GM04503 (cell line): ENCODE measurements at places on chromosomes 2 and 18.

- no peak for DNase-seq
Observed at GRCh38 chr2:47653036-47653435, 129.9 kb upstream of the MSH6 start.

- no peak for DNase-seq
Observed at GRCh38 chr2:225002039-225002655, 40.1 kb downstream of the DOCK10 start.

DNA sequence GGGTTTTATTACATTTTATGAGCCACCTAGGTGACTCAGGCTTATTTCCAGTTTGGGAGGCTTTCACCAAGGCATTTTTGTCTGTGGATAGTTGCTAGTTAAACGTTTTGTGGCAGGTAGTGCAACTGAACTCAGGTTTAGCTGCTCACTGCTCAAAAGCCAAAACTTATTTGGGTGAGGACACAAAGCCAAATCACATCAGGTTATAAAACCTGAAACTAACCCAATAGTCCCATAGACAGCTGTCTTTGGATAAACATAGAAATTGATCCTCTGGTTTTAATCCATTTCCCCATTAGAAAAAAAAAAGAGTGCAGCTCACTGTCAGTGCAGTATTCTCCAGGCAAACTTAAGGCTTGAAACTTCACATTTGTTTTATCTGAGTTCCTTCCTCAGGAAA lies 362.6 kb upstream of the TFPI start:
- DNase-seq = no peak

GRCh38 chr18:75364512-75365253 lies 62.8 kb downstream of the SMIM21 start:
- DNase-seq = no peak

DNA sequence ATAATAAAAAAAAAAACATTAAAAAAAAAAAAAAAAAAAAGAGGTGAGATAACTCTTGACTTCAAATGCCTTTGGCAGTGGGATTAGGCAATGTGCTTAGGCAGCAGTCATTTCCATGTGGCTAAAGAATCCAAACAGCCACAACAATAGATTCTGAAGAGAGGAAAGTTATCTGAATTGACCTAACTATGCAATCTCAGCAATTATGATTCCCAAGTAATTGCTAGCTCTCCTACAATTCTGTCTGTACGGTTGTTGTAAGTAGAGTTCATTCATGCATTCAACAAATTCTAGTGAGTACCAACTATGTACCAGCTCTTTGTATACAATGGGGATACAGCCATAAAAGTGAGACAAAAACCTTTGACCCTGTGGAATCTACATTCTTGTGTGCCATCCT lies 3.6 kb downstream of the SRD5A2 start:
- no peak for DNase-seq

DNA sequence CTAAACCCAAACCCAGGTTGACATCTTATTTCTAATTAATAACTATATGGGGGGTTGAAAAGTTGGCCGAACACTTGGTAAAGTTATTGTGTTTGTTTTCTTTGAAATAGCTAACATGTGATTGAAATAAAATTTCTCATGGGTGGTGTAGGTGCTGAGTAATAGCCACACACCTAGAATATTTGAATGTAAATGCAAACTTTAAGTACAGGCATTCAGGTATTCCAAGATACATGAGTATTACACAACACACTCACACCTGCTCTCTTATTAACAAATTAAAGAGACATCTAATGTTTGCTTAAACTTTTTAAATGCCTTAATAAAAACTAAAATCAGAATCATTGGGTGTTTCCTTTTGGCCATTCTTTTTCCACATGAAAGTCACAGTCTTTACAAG lies 165.5 kb downstream of the EHBP1 start:
- no peak for DNase-seq

GRCh38 chr18:14746897-14747296 lies 1.1 kb upstream of the ANKRD30B start:
- DNase-seq = no peak

DNA sequence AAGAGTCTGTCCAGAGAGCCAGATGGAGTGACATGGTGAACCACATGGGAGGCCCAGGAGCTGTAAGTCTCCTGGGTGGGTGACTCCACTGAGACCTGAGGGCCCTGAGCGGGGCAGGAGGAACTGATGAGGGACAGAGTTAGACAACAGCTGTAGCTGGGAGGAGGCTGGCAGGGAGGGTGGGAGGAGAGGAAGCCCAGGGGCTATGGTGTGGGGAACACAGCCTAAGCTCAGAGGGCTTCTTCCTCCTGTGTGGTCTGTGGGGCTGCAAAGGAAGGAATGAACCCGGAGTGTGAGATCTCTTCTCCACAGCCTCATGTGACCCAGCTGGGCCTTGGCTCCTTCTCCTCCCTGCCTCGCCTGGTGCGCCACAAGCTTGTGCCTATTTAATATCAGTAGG lies 395.6 kb upstream of the HS6ST1 start:
- no peak for DNase-seq

DNA sequence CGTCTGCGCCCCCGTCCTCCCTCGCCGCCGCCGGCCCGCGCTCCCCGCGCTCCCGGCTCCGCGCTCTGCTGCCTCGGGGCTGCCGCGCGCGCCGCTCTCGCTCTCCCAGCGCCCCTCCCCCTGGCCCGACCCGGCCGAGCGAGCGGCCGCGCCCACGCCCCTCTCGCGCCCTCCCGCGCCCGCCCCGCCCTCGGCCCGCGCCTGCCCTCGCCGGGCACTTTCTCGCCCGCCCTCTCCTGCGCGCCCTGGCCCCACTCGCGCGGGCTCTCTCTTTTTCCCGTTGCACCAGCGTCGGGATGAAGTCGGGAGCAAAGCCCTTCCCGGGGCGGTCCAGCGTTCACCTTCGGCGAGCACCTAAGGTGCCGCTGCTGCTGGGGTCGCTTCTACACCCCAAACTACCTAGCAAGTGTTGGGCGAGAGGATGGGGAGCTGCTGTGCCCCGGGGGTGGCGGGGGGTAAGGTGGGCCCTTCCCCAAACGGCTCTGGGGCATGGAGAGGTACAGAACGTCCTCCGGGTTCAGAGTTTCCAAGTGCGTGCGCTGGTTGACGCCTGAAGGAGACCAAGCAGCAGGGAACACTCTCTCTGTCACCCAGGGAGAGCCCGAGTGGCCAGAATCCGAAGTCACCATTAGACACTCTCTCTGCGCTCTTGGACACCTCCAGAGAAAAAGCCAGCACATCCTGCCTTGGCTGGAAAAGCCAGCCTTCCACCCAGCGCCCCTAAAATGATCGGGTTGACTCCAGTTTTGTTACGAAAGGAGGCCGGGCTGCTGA lies at the start of gene COLEC12:
TSS of gene COLEC12 (minus strand) at position 70 of the 774 bp plus-strand sequence. CDS start 187 bp downstream, outside the sequence.
- no peak for DNase-seq

- DNase-seq = no peak
Observed at GRCh38 chr2:95106081-95106480, 15.5 kb downstream of the MRPS5 start.

- no peak for DNase-seq
Observed at GRCh38 chr2:174122185-174122584, 126.1 kb downstream of the OLA1 start.

DNA sequence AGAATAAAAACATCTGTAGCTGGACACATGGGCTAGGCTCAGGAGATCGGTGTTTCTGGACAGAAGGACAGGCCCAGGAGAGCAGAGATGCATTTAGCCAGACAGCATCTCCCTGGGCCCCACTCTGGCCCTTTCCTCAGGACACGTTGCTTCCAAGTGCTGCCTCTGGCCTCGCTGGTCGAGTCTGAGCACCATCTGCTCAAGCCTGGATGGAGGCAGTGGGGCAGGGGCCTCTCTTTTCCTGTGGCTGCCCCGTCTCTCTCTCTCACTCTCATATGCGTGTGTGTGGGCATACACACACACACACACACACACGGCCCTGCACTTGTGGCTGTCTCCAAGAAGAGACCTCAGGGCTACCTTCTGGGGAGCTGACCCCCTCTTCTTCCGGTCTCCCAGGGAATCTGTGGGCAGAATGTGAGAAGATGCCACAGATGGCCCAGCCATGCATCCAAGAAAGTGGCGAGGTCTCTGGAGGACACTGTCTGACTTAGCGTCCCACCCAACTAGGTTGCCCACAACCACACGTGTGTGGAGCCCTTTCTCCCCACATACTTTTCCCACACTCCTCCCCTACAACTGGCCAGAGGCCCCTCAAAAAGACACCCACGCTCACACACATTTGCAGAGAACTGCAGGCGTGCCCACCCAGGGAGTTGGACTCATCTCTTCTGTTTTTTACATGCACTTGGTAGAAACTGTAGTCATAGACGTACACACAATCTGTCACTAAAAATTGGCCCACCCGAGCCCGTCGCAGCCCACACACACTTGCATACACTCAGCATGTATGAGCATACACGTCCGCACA lies 19.9 kb downstream of the CELF4 start:
- no peak for DNase-seq

- DNase-seq = peak; percentile 39
Observed at GRCh38 chr2:27762951-27763906, 8.3 kb upstream of the MRPL33 start.

DNA sequence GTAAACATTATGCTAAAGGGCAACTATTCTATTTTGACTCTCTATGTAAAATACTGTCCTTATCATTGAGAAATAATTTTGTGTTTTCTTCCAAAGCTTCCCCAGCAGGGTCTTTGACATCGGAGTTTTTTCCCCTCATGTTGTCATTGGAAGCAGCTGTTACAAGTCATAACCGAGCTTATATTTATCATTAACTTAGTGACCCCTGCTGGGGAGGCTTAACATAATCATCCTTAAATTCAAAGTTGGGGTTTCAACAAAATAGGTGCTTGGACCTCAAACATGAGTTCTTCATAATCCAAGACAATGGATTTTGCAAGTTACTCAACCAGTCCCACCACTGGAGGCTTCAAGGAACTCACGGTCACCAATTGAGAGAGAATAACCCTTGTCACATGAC lies 330.9 kb downstream of the DCC start:
- DNase-seq = no peak
